ENCODE measurements at places on chromosomes 1 and 21.

DNA sequence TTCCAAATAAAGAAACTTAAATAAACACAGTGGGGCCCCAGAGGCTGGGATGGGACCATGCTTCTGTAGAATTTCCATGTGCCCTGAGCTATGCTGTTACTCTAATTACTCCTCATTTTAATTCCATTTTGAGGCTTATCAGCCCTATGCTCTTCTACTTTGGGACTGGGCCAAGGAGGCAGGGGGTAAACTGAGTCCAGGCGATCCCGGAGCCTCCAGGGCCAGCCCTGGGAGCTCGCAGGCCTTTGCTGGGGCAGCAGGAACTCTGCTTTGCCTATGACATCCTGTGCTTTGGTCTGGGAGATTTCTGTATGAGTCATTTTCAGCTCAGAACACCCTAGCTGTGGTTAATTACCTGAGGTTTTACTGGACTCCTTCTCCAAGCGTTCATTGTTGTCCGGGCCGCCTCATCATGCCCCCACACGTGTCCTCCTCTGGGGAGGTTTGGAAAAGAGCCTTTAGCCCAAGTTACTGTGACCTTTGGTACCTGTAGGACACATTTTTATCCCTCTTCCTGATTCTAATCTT, 95.7 kb downstream of the RHOU start:
- no peak for DNase-seq

- no peak for DNase-seq
These were observed 3.4 kb upstream of the MARCKSL1 start for GRCh38 chr1:32339363-32339978.

GRCh38 chr1:22359427-22359826, 92.2 kb upstream of the ZBTB40 start:
- no peak for DNase-seq

DNA sequence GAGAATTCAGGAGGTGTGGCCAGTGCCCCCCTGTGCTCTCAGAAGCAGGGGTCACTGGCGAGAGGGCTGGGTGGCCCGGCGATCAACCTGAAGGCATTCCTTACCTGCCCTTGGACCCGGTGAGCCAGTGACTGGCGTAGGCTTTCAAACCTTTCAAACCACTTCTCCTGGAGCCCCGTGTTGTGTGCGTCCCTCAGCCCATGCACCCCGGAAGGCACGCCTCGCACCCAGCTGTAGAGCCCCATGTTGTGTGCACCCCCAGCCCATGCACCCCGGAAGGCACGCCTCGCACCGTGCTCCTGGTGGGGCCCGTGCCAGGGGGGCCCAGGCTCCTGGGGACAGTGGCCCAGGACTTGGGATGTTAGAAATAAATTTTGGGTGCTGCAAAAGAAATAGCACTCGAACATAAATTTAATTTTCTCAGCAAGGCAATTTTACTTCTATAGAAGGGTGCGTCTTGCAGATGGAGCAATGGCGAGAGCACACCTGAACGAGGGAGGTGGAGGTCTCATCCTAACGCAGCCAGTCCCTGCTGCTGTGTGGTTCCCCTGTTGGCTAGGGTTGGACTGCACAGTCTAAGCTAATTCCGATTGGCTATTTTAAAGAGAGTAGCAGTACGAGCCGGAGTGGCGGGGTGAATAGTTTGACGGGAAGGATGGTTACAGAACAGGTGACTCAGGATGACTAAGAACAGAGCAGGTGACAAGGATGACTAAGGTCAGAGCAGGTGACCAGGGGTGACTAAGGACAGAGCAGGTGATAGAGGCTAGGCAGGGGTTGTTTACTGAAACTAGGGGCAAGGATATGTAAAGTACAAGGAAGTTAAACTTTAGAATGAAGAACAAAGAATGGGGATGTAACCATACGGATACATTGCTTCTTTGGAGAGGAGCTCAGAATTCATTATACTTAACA, 47.4 kb downstream of the PRKCZ start:
- DNase-seq, result no peak

GRCh38 chr1:19454265-19455146, 30.8 kb downstream of the CAPZB start:
- no peak for DNase-seq

Measured in stimulated activated CD4-positive, alpha-beta T cell treated with anti-CD3 and anti-CD28 coated beads, Interleukin-2, amount 100 ng/mL, for 48 hours (primary cell).